ENCODE measurements at places on chromosomes 13 and 19. TPM values are rescaled to one million over a fixed set of nuclear protein-coding genes. Genes with fewer than 3 reads are reported as not detected.

GRCh38 chr19:2443116-2443784 is 13.5 kb downstream of the LMNB2 start:
- DNase-seq: no peak

- no peak for DNase-seq
Observed at GRCh38 chr13:48631441-48631840, 22.3 kb upstream of the CYSLTR2 start.

DNA sequence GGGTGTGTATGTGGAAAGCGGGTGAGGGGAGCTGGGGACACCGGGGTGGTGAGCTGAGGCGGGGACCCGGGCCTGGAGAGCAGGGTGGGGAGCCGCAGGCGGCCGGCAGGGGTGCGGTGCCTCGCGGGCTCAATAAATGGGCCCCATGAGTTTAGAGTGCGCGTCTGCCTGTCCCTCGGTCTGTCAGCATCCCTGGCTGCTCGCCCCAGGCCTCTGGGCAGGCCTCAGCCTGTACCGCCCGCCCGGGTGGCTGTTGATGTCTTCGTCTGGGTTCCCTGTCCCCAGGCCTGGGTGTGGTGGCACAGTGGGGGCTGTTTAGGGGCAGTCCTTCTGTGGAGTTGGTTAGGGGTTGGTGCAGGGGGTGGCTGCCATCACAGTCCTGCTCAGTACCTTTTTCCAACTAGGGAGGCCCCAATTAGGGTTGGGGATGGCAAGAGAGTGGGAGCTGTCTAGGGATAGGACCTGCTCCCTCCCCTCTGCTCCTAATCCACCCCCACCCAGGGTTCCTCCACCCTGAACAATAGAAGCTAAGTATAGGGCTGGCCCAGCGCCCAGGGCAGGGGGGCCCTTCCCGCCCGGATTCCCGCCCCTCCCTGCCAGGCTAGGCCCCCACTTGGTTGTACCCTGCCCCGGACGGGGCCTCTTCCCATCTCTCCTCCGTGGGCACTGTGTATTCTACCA is 12.2 kb downstream of the CIC start:
- DNase-seq: no peak

DNA sequence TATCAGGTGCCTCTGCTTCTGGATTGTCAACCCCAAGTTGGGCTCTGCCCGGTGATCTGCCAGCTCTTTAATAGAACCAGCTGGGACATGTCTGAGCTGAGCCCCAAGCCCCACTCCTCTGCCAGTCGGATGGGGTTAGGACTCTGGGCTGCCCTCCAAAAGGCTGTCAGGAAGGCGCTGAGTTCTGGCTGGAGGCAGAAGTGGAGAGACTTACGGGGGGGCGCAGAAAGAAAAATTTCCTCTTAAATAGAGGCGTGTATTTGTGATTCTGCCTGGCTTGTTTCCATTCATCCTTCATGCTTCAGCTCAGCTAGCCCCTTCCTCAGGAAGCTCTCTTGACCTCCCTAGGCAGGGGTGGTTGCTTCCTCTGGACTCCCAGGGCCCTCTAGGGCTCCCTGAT is 985 bp upstream of the KCNK6 start:
- DNase-seq: no peak

DNA sequence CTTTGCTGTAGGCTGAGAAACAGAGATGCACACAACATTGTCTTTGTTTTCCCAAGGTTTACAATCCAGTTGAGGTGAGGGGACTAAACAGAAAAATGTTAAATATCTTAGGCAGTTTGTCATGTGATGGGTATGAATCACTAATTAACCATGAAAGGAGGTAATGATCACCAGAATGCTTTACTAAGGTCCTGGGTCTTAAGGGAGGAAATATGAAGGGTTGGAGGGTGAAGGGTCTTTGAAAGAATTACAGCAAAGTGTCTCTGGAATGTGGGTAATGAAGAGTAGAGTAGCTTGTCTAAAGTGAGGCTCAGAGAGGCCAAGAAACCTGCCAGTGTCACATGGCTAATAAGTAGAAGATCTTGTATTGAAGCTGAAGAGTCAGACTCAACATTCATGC is 19.0 kb downstream of the BIVM start:
- no peak for DNase-seq

DNA sequence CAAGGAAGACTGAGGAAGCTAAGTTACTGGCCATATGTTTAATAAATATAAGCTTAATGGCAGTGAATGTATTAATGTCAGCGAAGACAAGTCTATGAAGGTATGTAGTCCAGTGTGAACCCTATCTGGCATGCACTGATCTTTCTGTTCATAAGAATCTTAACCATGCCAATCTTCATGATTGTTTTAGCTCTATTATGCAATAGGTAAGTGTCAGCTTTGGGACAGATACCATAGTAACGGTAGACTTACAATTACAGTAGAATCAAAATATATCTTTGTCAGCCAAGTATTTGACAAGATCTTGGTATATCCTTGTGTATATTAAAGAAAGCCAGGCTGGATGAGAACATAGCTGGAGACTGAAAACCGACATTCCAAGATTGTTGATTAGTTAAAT is 428.5 kb downstream of the SPRY2 start:
- no peak for DNase-seq

DNA sequence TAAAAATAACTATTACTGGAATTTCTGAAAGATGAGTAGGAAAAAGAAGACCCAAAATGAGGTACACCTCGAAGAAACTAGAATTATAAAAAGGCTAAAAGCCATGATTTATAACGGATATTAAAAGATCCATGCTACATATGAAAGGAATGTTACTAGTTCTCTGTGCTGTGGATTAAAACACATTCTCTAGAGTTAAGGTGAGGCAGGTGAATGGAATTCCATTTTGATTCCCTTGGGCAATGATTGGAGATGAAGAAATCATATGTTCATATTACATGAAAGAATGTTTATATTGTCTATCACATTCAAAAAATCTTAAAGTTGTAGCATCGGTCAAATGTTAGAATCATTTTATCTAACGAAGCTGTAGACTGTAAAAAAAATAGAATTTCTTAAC is 783.7 kb downstream of the PCDH9 start:
- no peak for DNase-seq

DNA sequence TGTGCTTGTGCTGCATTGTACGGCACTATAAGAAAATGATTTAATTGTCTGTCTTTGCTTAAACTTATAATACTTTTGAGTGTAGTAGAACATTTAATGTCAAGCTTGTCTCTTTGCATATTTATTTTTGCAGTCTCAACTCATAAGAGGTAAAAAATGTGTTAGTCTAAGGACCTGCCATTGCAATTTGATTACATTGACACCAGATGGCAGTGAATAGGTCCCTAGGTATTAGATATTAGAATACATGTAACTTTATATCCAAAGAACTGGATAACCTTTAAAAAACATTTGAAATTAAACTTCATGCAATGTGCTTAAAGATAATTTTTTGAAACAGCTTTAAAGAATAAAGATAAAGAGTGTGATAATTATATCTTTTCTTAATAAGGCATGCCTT is 1421.3 kb downstream of the OLFM4 start:
- DNase-seq: no peak

DNA sequence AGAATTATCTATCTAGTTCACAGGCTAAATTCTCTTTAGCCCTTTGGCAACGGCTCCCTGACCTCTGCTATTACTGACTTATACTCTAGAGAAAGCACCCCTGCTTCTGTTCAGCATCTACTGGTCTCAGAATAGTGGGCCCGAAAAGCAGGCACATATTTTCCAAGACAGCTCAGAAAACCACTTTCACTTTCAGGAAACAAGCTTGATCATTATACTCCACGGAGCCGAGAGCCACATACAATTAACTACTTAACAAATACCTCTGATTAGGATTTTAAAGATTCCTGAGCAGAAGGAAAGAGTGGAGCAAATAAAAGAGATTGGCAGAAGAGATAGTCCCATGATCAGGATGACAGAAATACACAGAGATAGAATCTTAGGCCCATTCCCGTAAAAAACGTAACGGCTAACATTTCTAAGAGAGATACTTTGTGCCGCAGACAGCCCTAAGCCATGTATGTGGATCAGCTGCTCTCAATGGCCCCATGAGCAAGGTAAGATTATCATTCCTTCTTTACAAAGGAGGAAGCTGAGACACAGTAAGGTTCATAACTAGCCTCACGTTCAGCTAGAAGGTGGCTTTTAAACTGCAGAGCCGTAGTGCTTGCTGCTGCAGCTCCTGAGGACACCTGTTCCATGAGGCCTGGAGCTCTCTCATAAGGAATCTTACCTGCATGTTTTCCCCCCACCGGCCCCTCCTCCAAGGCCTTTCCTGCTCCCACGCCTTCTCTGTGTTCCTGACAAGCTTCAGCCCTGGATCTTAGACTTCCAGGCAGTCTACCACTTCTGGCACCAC is 227.2 kb downstream of the FOXO1 start:
- DNase-seq: peak; percentile 46

- DNase-seq: no peak
Observed at GRCh38 chr13:98780451-98780850, 28.0 kb upstream of the SLC15A1 start.

- peak; percentile 63 for DNase-seq
Observed at GRCh38 chr13:28181413-28181812, 43.1 kb downstream of the PAN3 start.

DNA sequence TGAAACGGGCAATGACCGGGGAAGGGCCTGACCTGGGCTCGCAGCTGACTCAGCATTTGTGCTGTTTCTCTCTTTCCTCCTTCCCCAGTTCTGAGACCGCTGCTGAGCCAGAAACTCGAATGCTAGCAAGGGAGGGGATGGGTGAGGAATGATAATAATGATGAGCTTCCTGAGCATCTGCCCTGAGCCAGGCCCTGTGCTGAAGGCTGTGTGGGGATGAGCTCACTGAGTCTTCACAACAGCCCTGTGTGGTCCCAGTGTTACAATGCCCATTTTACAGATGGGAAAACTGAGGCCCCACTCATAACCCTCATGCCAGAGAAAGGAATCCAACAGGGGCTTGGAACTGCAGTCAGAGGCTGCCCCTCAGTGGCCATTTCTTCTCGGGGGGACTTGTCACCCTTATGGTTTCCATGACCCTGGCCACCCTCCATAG is 8.1 kb downstream of the SULT2B1 start:
- DNase-seq: no peak

GRCh38 chr19:13101590-13102415 is 855 bp downstream of the LYL1 start:
- DNase-seq: no peak

GRCh38 chr19:53537521-53538377 is at the start of gene ZNF331:
ZNF331 (plus strand) TSS chr19:53538145; CDS start chr19:53569377, 31,232 bp downstream.
- no peak for DNase-seq

GRCh38 chr13:108895220-108895704 is 265.9 kb downstream of the MYO16 start:
- DNase-seq: no peak

GRCh38 chr19:14769201-14769600 is 9.2 kb downstream of the ADGRE2 start:
- DNase-seq: no peak

GRCh38 chr13:51305271-51305967 is 34.1 kb upstream of the SERPINE3 start:
- no peak for DNase-seq

DNA sequence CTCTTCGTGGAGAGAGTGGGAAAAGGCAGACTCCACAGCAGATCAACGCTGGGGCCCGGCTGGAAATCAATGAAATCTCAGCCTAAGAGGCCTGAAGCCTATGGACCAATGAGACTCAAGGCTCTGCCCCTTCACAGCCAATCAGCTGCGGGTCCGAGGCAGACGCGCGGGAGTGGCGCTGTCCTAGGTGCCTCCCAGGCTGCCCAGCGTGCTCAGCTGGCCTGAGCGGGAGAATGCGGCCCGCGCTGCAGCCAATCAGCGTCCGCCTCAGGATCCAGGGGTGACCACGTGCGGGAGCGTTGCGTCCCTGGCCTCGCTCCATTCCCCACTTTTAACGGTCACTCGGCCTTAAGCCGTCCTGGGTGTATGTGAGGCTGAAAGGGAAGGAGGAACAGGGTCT is at the start of gene ZBTB32:
TSS of gene ZBTB32 (plus strand) at position 341 of the 400 bp plus-strand sequence. CDS start 10,069 bp downstream, outside the sequence.
- no peak for DNase-seq

DNA sequence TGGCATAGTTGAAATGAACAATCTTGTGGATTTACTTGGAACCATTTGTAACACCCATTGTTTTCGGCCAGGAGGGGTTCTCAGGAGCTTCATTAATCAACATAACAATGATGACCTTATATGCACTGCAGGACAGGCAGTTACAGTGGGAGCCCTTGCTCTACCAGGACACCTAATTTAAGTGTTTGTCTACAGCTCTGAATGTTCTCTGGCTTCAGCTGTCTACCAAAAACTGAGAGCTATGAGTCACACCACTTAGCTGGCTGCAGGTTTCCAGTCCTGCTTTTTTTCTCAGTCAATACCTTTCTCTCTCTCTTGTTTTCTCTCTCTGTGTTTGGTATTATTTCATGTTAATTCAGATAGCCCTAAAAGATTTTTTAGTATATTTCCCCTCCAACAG is 105.4 kb upstream of the MBNL2 start:
- DNase-seq: peak; percentile 24

DNA sequence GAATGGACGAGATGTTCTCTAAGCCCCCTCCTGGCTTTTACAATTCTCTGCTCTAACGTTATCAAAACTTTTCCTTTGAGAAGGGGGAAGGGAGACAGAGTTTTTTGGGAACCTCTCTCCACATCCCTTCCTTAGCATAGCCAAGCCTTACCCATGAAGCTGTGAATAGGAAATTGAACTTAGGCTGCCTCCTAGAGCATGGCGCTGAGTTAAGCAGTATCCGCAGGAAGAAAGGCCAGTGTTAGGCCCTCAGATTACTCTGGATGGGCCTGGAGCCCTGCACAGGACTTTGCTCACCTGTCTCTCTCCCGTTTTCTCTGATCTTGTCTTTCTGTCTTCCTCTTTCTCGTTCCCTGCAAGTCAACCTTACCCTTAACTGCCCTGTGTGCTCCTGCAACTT is 39.6 kb downstream of the CYP2B6 start:
- no peak for DNase-seq

DNA sequence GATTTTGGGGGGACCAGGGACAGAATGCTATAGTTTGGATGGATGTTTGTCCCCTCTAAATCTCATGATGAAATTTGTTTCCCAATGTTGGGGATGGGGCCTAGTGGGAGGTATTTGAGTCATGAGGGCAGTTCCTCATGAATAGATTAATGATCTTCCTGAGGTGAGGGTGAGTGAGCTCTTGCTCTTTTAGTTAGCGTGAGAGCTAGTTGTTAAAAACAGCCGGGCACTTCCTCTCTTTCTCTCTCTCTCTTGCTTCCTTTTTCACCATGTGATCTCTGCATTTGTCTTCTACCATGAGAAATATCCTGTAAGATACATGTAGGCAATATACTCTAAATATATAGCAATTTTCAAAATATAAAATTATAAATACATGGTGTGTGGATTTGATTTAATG is 290.8 kb upstream of the PCDH9 start:
- no peak for DNase-seq

GRCh38 chr19:47350630-47351029 is 1.5 kb downstream of the DHX34 start:
- no peak for DNase-seq

EHD2 gene
- 97.5 TPM for total RNA-seq

DHDH gene
- total RNA-seq: not detected

NRTN gene
- total RNA-seq: 0.13 TPM

CSNK1G2 gene
- 88.6 TPM for total RNA-seq

SERTM1 gene
- 0.49 TPM for total RNA-seq

TLE2 gene
- 20.6 TPM for total RNA-seq

EFNB2 gene
- 77.6 TPM for total RNA-seq

DOCK9 gene
- total RNA-seq: 310 TPM
